ENCODE measurements at places on chromosomes 13 and 19.

DNA sequence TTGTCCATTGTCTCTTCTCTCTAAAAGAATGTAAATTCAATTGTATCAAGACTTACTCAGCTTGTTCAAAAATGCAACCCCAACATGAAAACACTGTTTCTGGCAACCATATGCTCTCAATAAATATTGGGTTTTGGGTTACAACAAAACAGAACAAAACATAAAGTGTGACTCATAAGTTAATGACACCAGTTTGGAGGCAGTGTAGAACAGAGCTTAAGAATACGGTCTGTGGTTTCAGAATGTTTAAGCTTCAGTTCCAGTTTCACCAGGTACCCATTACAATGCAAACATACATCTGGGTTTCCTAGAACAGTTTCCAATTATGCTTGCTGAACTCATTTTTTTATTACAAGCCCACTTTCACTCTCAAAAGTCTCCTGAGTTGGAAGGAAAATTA, 285.8 kb upstream of the PCDH9 start:
- DNase-seq = no peak

GRCh38 chr13:74064805-74065312, 69.3 kb downstream of the KLF12 start:
- DNase-seq = no peak

GRCh38 chr19:310141-310651, 19.0 kb upstream of the PLPP2 start:
- no peak for DNase-seq

DNA sequence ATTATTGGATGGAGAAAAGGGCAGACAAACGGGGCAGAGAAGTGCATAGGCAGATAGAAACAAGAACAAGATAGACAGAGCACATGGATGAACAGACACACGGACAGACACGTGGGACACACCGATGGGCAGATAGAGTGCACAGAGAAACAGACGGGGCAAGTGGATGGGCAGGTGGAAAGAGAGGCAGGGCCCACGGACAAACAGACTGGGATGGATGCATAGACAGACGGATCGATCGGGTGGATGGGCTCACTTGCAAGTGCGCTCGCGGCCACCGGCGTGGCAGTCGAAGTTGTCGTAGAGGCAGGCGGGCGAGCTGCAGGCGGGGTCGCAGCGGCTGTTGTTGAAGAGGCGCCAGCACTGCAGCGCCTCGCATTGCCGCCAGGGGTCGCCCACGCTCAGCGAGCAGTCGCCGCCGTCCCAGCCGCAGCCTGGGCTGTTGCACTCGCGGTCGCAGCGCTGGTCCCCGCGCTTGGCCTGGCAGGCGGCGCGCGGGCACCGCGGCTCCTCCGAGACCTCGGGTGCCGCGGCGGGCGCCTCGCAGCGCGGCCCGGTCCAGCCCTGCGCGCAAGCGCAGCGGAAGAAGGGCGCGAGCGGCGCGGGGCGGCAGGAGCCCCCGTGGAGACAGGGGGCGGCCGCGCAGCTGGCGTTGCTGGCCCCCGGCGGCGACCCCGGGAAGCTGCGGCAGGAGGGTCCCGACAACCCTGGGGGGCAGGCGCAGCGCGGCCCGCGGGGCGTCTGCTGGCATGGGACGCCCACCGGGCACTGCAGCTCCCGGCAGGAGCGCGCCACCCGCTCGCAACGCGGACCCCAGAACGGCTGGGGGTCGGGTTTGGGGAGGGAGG, 23.3 kb downstream of the NOTCH3 start:
- DNase-seq = peak; percentile 69

- no peak for DNase-seq
These were observed 12.3 kb downstream of the LMNB2 start for GRCh38 chr19:2444251-2445002.

Measured in activated T-helper 1 cell treated with anti-CD3 and anti-CD28 coated beads, Interleukin-2, amount 50 U/mL, for 16 hours (primary cell).